ENCODE measurements at places on chromosomes 5 and 9. TPM values are rescaled to one million over a fixed set of nuclear protein-coding genes. Genes with fewer than 3 reads are reported as not detected.

The SPATA9 gene
- not detected for total RNA-seq

The PRRT1B gene
- not detected for total RNA-seq

The KCNV2 gene
- not detected for total RNA-seq

The BTNL3 gene
- not detected for total RNA-seq

The FABP6 gene
- total RNA-seq: 0.87 TPM

The C1QTNF3 gene
- 2.7 TPM for total RNA-seq

The PCDHGA12 gene
- total RNA-seq: not detected

The ANKRD20A1 gene
- 9.6 TPM for total RNA-seq

The SPEF2 gene
- total RNA-seq: 6.7 TPM

The DNAJC21 gene
- total RNA-seq: 33.2 TPM

The PDE8B gene
- not detected for total RNA-seq

The KIF27 gene
- total RNA-seq: 2.6 TPM

The TMOD1 gene
- total RNA-seq: 2.0 TPM

- ATAC-seq: no peak
Measured at GRCh38 chr9:17894501-17895160, 315.8 kb downstream of the SH3GL2 start.

DNA sequence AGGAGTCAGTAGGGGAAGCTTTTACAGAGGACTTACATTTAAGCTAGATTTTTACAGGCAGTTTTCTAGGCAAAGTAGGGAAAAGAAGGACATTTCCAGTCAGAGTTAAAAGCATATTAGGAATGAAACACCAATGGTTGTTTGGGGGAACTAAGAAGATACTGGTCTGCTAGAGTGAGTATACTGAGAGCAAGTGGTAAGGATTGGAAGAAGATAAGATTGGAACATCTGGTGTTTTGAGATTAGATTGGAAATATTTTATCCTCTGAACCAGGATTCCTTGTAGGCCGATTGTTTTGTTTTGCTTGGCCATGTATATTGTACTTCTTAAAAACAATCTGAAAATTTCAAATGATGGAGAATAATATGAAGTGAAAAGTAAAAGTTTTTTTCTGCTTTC is 7.7 kb downstream of the FBXO38 start:
- ATAC-seq: no peak

GRCh38 chr9:126791406-126792230 is 13.2 kb upstream of the ZBTB43 start:
- no peak for ATAC-seq

- no peak for ATAC-seq
Measured at GRCh38 chr9:106920701-106921283, 57.8 kb downstream of the ZNF462 start.

- ATAC-seq: no peak
Measured at GRCh38 chr5:150576449-150576949, 64.0 kb upstream of the SYNPO start.

DNA sequence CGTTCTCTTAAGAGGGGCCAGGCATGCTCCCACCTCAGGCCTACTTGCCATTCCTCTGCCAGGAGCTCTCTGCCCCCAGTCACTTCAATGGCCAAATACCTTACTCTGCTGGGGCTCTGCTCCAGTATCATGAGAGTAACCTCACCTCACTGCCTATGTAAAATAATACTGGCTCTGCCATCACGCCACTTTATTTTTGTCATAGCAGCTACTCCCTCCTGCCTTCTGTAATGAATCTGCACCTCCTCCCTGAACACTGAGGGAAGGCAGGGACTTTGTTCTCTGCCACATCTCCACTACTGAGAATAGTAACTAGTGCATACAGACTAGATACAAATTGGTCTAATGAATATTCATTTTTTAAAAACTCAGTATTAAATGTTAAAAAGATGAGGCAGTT is 33.8 kb downstream of the MACROH2A1 start:
- no peak for ATAC-seq

- ATAC-seq: no peak
Measured at GRCh38 chr5:94993491-94993890, 291.4 kb downstream of the MCTP1 start.

- no peak for ATAC-seq
Measured at GRCh38 chr5:58341476-58341875, 118.4 kb downstream of the PLK2 start.

- ATAC-seq: no peak
Measured at GRCh38 chr5:107532169-107532878, 138.4 kb downstream of the EFNA5 start.

DNA sequence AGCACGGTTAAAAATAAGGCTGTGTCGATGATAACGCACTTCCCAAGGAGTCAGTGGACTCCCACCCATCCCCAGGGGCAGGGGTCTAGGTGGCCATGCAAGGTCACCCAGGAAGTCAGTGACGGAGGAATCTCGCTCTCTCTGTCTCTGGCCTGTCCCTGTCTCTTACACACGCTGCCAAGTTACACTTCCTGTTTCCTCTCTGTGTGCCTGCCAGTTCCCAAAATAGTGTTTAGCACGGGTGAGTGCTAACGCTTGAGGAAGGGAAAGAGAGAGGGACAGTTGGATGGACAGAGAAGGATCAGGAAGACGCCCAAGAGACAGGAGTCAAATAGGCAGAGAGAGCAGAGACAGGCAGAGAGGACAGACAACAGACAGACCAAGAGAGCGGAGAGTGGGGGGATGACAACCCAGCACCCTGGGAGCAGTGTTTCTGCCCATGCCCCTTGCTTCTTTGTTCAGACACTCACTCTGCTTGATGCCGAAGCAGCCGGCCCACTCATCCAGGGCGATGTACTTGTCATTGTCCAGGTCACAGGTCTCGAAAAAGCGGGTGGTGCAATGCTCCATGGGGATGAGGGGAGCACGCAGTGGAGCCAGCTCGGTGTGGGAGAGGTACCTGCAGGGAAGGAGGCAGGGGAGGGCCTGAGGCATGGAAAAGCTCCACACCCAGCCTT is 23.0 kb downstream of the SPARC start:
- ATAC-seq: no peak

GRCh38 chr9:31071606-31072286 is 1312.7 kb upstream of the ACO1 start:
- no peak for ATAC-seq

DNA sequence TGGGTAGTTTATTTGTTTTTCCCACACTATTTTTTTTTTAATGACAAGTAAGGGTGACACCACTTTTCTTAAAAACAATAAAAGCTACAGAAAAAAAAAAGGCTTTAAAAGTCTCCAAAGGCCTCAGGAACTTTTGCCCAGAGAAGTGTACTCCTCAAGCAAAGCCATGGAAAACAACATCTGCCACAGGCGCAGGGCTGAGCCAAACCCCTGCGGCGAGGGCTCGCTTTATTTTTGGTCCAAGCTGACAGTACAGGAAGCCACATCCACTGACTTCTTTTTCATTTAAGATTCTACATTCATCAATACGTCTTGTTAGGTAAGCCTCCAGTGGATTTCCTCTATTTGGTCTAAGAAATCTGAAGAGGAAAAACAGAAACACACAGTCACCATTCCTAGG is 51.9 kb upstream of the IFNK start:
- no peak for ATAC-seq

DNA sequence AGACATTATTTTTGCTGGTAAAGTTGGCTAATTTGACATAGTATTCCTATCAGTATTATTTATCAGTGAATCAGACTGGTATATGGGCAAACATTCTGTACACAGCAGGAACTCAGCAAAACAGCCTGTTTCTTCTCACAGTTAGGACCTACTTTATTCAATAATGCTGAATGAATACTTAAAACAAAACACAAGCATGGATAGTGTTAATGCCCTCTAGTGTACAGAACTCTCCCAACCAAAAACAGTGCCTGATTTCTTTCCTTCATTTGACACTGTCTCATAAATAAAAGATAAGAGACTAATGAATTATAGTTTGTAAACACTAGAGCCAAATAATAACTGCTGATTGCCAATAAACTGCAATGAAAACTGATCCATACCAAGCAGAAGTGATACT is 1113.3 kb downstream of the PTPRD start:
- no peak for ATAC-seq

DNA sequence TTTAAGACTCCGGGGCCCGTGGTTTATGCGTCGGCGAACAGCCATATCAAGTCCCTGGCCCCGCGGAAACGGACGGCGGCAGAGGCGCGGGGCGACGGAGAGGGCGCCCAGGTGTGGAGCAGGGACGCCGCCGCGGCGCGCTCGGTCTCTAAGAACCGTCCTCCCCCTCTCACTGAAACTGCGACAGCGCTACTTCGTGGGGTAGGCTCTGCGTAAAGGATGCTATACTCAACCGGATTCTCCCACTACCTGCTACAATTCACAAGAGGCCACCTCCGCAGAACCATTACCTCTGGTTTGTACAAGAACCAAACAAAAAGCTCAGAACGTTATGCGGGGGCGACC is 404 bp downstream of the MRNIP start:
- ATAC-seq: peak; percentile 71

GRCh38 chr9:128191406-128192046 is at the start of gene CIZ1:
Gene CIZ1 (minus strand): TSS chr9:128191572. CDS start chr9:128190857, 715 bp downstream.
- peak; percentile 94 for ATAC-seq

DNA sequence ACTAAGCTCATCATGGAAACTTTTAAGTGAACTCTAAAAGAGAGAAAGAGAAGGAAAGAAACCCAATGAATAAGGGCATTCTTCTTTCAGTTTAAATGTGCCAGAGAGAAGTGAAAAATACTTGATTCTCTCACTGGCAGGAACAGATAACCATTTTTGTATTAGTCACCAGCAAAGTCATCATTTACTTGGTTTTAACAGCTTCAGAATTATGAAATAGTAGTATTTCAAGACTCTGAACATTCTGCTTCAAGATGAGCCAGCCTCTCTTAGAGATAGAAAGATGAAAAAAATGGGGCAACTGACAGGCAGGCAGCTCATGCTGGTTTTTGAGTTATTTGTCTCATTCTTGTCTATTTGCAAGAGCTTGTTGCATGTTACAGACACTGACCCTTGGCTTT is 103.5 kb downstream of the GCNT1 start:
- peak; percentile 95 for ATAC-seq

DNA sequence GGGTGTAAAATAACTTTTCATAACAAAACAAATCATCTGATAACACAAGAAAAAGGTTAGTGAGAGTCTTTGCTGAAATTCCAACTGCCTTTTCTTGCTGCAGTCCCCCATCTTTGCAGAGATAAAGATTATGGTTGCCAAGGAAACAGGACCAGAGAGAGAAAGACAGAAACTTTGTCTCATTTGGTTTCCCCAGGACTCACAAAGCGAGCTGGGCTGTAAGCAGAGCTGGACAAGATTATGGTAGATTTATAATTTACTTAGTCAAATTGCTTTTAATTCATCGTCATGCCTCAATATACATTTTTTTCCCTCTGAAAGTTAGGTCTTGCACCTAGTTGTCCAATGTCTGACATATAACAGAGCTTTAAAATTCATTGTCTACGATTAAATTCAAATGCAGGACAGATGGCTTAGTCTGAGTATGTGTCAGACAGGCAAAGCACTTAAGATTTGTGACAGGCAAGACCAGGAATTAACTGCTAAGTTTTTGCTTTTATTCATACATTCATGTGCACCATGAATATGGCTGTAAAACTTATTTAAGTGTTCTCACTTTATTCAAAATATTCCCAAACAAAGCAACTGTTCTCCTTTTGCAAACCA is 17.4 kb downstream of the ENC1 start:
- no peak for ATAC-seq

GRCh38 chr5:117761186-117761585 is 1186.6 kb upstream of the SEMA6A start:
- ATAC-seq: no peak

- no peak for ATAC-seq
Measured at GRCh38 chr5:540071-540905, 16.0 kb upstream of the SLC9A3 start.

GRCh38 chr5:56024810-56025150 is 30.0 kb upstream of the IL6ST start:
- no peak for ATAC-seq

DNA sequence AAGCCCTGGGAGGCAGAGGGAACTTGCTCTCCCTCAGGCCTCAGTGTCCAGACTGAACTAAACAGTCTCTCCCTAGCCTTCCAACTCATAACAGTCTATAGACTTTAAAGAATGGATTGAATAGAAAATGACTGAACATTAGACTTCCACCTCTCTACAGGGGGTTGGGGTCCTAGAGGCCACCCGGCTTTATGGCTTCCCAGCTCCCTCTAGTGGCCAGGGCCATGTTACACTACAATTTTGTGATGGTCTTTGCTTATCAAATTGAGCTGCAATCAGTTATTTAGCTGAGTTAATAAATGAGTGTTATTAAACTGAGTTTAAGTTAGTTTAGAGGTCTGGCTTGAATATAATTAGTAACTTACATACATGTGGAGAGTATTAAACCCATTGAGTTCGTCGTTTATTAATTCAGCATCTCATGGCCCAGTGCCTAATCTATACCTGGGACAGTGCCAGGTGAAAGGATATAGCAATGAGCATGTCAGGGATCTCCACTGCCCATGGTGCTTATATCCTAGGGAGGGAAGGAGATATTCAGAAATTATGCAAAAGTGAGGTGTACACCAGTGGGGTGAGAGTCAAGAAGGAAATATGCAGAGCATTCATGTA is 105.2 kb downstream of the SH3TC2 start:
- peak; percentile 44 for ATAC-seq

GRCh38 chr5:179828756-179829421 is 8.2 kb downstream of the SQSTM1 start:
- no peak for ATAC-seq

DNA sequence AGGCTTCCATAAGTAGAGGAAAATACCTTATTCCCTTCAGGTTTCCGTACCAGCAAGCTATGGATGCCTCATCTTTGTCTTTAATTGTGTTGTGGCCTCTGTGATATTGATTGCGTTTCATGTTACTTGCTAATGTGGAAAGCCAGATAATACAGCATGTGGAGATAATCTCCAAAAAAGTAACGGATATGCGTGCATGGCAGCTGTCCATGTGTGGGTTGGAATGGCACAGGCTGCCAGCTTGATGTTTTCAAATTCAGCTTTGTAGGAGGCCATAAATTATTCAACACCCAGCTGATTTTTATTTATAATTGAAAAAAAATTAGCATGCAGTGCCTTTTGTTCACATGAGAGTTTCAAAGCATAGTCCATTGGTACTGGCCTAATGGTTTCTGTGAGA is 144.9 kb downstream of the GIN1 start:
- ATAC-seq: no peak

DNA sequence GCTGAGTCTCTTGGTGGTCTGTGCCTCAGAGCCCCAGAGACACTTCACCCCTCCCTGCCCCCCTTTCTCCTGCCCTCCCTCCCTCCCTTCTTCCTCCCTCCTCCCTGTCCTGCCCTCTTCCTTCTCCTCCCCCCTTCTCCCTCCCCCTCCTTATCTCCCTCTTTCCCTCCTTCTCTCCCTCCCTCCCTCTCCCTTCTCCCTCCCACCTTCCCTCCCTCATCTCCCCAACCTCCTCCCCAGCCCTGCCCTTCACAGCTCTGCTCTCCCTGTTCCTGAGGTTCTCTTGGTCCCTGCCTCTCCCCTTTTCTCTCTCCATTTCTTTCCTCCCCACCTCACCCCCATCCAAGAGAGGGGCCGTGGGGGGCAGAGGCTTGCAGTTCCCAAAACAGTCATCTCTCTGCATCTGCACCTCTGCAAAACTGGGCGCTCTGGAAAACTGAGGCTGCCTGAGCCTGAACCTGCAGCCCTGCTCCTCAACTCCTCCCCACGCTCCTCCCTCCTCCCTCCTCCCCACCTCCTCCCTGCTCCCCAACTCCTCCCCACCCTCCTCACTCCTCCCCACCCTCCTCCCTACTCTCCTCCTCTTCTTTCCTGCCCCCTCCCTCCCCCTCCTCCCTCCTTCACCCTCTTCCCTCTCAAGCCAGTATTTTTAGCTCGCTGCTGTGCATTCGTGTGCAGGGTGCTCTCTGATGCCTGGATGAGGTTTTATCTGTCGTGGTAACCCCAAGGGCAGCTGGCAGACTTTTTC is 219.1 kb downstream of the C9orf50 start:
- ATAC-seq: no peak

Measured in activated T-helper 17 cell treated with anti-CD3 and anti-CD28 coated beads, Interleukin-2, amount 50 U/mL, for 72 hours (primary cell).